ENCODE measurements at places on chromosomes 7 and 10.

GRCh38 chr7:24637706-24638105 lies 64.5 kb downstream of the PALS2 start:
- DNase-seq: no peak

DNA sequence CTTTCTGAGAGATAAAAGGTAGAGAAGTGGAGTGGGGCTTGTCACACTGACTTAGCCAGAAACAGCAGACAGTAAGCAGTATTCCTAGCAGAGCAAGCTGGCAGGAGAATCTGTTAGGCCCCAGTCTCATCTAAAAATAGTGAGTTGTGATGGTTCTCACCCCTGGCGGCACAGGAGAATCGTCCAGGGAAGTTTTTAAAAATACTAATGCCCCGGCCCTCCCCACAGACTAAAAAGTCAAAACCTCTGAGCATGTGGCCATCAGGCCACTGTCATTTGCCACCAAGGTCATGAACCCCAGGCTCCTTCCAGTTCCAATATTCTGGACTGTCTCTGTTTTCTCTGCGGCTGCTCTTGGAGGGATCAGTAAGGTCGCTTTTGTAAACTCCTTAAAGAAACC lies 34.0 kb downstream of the LYZL1 start:
- DNase-seq: no peak

- no peak for DNase-seq
These were observed 70.7 kb downstream of the BEND7 start for GRCh38 chr10:13457958-13458686.

DNA sequence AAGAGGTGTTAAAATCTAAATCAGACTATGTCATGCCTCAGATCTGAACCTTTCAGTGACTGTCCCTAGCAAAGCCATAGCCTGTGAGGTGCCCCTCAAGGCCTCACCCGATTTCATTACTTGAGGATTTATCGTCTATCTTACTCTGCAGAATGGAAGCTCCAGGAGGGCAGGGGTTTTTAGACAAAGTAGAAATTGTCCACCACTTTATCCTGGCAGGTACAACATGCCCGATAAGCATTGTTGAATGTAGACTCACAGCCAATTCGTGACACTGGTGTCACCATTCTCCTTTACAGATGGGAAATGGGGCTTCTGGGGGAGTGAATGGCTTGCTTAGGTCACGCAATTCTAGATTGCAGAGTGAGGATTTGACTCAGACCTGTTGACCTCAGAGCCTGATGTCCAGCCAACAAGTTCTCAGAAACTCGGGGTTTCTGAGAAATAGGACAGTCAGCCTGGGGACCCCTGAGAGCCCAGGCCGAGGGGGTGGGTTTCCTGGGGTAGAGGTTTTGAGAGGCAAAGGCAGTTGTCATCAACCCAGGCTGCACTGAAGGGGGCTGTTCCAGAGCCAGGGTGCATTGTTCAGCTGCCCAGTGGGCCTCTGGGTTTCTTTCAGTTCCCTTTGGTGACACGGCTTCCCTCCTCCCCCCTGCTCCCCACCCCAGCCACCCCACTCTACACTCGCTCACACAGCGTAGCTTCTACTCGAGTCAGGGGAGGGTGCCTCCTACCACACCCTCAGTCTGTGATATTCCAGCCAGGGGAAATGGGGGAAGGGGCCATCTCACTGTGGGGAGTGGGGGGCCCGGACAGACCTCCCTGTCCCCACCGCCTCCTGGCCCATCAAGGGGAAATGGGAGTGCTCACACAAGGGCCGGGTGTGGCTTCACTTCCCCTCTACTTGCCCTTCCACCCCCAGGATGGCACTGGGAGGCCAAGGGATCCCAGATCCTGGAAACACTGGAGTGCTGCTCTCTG lies 3.1 kb upstream of the IRF5 start:
- DNase-seq: no peak

GRCh38 chr7:121872831-121873288 lies at the start of gene PTPRZ1:
TSS of gene PTPRZ1 (plus strand) at chr7:121873161. CDS start at chr7:121873500, 339 bp downstream.
- DNase-seq: no peak

All from stimulated activated CD8-positive, alpha-beta memory T cell treated with anti-CD3 and anti-CD28 coated beads, Interleukin-12 subunit alpha, Interleukin-12 subunit beta, amount 100 ng/mL, for 4 hours (primary cell).